Dermis lymphatic vessel endothelial cell (primary cell): ENCODE measurements at places on chromosomes 4 and X. TPM values are rescaled to one million over a fixed set of nuclear protein-coding genes. Genes with fewer than 3 reads are reported as not detected.

The XAGE1B gene
- not detected in 2 replicates for total RNA-seq

The FGB gene
- not detected in 2 replicates for total RNA-seq

The SRPK3 gene
- 0.43 and 1.3 TPM in 2 replicates for total RNA-seq

The PDGFC gene
- 15.7 and 21.5 TPM in 2 replicates for total RNA-seq

The F8A2 gene
- not detected in 2 replicates for total RNA-seq
